ENCODE measurements at places on chromosomes 5 and 9. TPM values are rescaled to one million over a fixed set of nuclear protein-coding genes. Genes with fewer than 3 reads are reported as not detected.

Gene FAXDC2
- not detected for total RNA-seq

Gene CNTLN
- 7.7 TPM for total RNA-seq

Gene GRM6
- total RNA-seq, result not detected

Gene ANKHD1
- total RNA-seq, result 167 TPM

Gene NOXA1
- 0.79 TPM for total RNA-seq

Gene PDCD1LG2
- 0.37 TPM for total RNA-seq

Gene IL33
- 3.3 TPM for total RNA-seq

Gene RICTOR
- total RNA-seq, result 23.3 TPM

Gene PCDHGA3
- 0.85 TPM for total RNA-seq

Gene PPP3R2
- not detected for total RNA-seq

DNA sequence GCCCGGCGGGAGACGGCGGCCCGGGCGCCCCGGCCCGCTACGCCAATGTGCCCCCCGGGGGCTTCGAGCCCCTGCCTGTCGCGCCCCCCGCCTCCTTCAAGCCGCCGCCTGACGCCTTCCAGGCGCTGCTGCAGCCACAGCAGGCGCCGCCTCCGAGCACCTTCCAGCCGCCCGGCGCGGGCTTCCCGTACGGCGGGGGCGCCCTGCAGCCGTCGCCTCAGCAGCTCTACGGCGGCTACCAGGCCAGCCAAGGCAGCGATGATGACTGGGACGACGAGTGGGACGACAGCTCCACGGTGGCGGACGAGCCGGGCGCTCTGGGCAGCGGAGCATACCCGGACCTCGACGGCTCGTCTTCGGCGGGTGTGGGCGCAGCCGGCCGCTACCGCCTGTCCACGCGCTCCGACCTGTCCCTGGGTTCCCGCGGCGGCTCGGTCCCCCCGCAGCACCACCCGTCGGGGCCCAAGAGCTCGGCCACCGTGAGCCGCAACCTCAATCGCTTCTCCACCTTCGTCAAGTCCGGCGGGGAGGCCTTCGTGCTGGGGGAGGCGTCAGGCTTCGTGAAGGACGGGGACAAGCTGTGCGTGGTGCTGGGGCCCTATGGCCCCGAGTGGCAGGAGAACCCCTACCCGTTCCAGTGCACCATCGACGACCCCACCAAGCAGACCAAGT lies 723 bp downstream of the SNX18 start:
- H3K27me3 ChIP-seq, result no peaks in the 10 kb centered on the region
- H3K36me3 ChIP-seq, result peaks cover 47% of the 10 kb centered on the region
- H3K4me1 ChIP-seq, result peaks cover 24% of the 10 kb centered on the region
- peak; percentile 73 for DNase-seq
- H3K27ac ChIP-seq, result peak overlapping the region; percentile 96

DNA sequence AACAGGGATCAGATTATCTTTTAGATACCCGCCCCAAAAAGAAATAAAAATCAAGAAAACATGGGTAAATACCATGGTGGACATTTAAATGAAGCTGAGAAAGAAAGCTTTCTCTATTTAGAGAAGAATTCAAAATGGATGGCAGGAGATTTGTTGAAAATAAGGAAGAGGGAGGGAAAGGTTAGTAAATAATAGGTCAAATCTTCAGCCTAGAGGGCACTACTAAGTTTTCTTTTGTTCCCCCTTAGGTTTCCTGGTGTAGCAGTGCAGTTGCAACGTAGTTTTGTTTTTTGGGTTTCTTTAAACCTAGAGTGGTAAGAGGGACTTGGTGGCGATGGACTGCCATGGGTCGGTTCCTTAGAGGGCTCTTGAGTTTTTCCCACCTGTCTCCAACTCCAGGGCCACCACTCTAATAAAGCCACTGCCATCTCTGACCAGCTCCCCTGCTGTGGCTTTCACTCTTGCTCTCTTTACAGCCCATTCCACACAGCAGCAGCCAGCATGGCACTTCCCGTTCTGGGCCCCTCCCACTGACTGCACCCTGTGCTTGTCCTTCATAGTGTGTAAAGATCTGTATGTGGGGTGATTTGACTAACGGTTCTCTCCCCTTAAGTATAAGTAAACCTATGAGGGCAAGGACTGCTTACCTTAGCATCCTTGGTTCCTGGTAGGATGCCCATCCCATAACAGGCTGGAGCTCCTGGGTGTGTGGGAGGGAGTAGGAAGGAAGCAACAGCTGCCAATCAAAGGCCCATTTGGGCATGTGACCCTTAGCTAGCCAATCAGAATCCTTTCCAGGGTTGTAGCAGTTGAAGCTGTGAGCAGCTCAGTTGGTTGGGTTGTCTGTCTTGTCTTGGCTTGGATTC lies 118.3 kb downstream of the SLC1A3 start:
- H3K4me3 ChIP-seq, result no peak overlapping the region
- H3K27ac ChIP-seq, result no peak overlapping the region
- peaks cover 29% of the 10 kb centered on the region for H3K4me1 ChIP-seq
- no peaks in the 10 kb centered on the region for H3K27me3 ChIP-seq

DNA sequence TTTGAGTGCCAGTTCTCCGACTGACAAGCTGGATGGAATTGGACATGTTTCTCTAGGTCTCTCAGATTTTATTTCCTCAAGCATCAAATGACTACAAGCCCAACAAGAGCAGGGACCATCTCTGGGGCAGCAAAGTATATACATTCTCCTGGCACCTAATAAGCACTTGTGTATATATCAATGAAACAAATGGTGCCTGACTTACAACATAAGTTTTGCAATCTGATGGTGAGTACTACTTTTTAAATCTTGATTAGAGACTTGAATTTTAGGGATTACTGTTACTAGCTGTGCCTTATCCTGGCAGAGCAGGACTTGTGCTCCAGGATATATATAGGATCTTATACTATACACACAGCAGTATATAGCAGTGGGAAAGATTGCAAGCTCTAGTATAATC lies 8.8 kb upstream of the ABLIM3 start:
- no peak for DNase-seq
- no peak overlapping the region for H3K4me3 ChIP-seq
- H3K36me3 ChIP-seq, result no peaks in the 10 kb centered on the region
- H3K4me1 ChIP-seq, result no peaks in the 10 kb centered on the region
- no peak overlapping the region for H3K27ac ChIP-seq

- DNase-seq, result no peak
- no peaks in the 10 kb centered on the region for H3K36me3 ChIP-seq
- H3K4me3 ChIP-seq, result no peak overlapping the region
- no peak overlapping the region for H3K27ac ChIP-seq
- H3K4me1 ChIP-seq, result no peaks in the 10 kb centered on the region
- no peaks in the 10 kb centered on the region for H3K27me3 ChIP-seq
Observed at GRCh38 chr5:51872144-51872543, 488.9 kb downstream of the ISL1 start.

GRCh38 chr5:153745778-153746395 lies 255.4 kb downstream of the GRIA1 start:
- no peak overlapping the region for H3K27ac ChIP-seq
- no peaks in the 10 kb centered on the region for H3K4me1 ChIP-seq
- H3K36me3 ChIP-seq, result no peaks in the 10 kb centered on the region

DNA sequence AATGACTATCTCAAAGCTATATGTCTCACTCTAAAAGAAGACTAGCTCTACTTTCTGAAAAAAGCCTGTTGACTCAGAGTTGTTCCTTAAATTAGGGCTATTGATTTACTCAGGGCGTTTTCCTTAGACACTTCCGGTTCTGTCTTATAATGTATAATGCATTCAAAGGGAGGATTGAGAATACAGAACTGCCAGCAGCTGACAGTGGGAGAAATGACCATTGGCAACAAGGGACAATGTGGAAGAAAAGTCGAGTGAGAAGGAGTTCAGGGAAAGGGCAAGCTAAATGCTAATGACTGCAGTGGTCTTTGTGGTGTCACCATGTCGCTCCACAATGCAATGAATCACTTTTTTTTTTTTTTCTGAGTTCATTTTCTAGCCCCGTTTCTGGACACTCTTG lies 65.7 kb upstream of the ANKH start:
- H3K27me3 ChIP-seq, result no peaks in the 10 kb centered on the region
- no peaks in the 10 kb centered on the region for H3K36me3 ChIP-seq
- no peak overlapping the region for H3K4me3 ChIP-seq
- no peak overlapping the region for H3K27ac ChIP-seq

GRCh38 chr9:123302348-123303214 lies 34.2 kb upstream of the STRBP start:
- H3K4me1 ChIP-seq, result peaks cover 33% of the 10 kb centered on the region
- H3K4me3 ChIP-seq, result no peak overlapping the region
- DNase-seq, result no peak
- no peaks in the 10 kb centered on the region for H3K27me3 ChIP-seq
- no peak overlapping the region for H3K27ac ChIP-seq
- no peaks in the 10 kb centered on the region for H3K36me3 ChIP-seq

- DNase-seq, result no peak
- H3K36me3 ChIP-seq, result no peaks in the 10 kb centered on the region
- no peak overlapping the region for H3K27ac ChIP-seq
- no peak overlapping the region for H3K4me3 ChIP-seq
- no peaks in the 10 kb centered on the region for H3K4me1 ChIP-seq
- no peaks in the 10 kb centered on the region for H3K27me3 ChIP-seq
Observed at GRCh38 chr9:22045423-22045822, 36.3 kb upstream of the CDKN2B start.

- no peaks in the 10 kb centered on the region for H3K27me3 ChIP-seq
- H3K27ac ChIP-seq, result no peak overlapping the region
- H3K4me3 ChIP-seq, result no peak overlapping the region
- H3K4me1 ChIP-seq, result no peaks in the 10 kb centered on the region
Observed at GRCh38 chr9:75105841-75106240, 17.5 kb downstream of the OSTF1 start.

DNA sequence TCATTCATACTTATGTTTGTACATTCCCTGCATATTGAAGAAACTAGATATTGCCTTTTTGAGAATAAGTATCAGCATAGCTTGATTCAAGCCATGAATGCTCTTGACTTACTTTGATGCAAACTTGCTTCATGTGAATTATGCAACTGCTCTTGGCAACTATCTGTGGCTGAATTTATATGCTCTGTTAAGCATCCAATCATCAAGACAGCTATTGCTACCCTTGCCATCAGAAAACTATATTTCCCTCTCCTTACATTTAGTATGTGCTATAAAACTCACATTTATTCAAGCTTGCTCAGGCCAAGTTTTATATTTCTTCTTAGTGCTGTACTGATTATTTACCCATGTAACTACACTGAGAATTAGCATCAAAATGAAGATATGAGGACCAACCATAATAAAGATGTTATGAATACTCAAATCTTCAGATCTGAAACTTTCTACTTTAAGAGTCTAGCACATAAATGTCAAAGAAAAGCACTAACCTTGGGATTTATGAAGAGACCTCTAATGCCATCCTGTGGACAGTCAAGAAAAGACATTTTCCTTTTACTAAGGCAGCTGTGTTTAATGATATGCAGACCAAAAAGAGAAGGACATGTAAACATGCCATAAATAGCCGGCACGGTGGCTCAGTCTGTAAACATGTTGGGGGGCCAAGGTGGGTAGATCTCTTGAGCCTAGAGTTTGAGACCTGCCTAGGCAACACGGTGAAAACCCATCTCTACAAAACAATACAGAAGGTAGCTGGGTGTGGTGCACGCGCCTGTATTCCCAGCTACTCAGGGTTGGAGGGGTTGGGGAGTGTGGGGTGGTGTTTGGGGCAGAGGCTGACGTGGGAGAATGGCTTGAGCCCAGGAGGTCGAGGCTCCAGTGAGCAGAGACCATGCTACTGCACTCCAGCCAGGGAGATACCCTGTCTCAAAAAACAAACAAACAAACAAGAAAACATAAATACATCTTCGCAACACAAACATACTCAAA lies 267.0 kb upstream of the TYRP1 start:
- H3K27ac ChIP-seq, result no peak overlapping the region
- DNase-seq, result peak; percentile 48
- H3K27me3 ChIP-seq, result no peaks in the 10 kb centered on the region
- H3K4me3 ChIP-seq, result no peak overlapping the region
- H3K4me1 ChIP-seq, result no peaks in the 10 kb centered on the region

GRCh38 chr5:177959315-177959714 lies 36.7 kb downstream of the PROP1 start:
- H3K4me1 ChIP-seq, result no peaks in the 10 kb centered on the region
- no peak for DNase-seq
- no peak overlapping the region for H3K4me3 ChIP-seq
- no peak overlapping the region for H3K27ac ChIP-seq
- H3K36me3 ChIP-seq, result no peaks in the 10 kb centered on the region

- H3K4me1 ChIP-seq, result no peaks in the 10 kb centered on the region
- H3K27me3 ChIP-seq, result no peaks in the 10 kb centered on the region
- H3K4me3 ChIP-seq, result no peak overlapping the region
- H3K27ac ChIP-seq, result no peak overlapping the region
- H3K36me3 ChIP-seq, result no peaks in the 10 kb centered on the region
Observed at GRCh38 chr9:90900130-90900529, 98.5 kb downstream of the SYK start.

GRCh38 chr9:120183615-120184014 lies 396.4 kb downstream of the CDK5RAP2 start:
- H3K4me1 ChIP-seq, result no peaks in the 10 kb centered on the region
- no peak overlapping the region for H3K4me3 ChIP-seq
- no peak for DNase-seq
- peaks cover 14% of the 10 kb centered on the region for H3K27me3 ChIP-seq
- H3K36me3 ChIP-seq, result no peaks in the 10 kb centered on the region
- H3K27ac ChIP-seq, result no peak overlapping the region

- H3K4me1 ChIP-seq, result no peaks in the 10 kb centered on the region
- no peaks in the 10 kb centered on the region for H3K36me3 ChIP-seq
- H3K4me3 ChIP-seq, result no peak overlapping the region
- no peak for DNase-seq
- H3K27ac ChIP-seq, result no peak overlapping the region
Observed at GRCh38 chr5:57577432-57578175, 95.0 kb upstream of the ACTBL2 start.

DNA sequence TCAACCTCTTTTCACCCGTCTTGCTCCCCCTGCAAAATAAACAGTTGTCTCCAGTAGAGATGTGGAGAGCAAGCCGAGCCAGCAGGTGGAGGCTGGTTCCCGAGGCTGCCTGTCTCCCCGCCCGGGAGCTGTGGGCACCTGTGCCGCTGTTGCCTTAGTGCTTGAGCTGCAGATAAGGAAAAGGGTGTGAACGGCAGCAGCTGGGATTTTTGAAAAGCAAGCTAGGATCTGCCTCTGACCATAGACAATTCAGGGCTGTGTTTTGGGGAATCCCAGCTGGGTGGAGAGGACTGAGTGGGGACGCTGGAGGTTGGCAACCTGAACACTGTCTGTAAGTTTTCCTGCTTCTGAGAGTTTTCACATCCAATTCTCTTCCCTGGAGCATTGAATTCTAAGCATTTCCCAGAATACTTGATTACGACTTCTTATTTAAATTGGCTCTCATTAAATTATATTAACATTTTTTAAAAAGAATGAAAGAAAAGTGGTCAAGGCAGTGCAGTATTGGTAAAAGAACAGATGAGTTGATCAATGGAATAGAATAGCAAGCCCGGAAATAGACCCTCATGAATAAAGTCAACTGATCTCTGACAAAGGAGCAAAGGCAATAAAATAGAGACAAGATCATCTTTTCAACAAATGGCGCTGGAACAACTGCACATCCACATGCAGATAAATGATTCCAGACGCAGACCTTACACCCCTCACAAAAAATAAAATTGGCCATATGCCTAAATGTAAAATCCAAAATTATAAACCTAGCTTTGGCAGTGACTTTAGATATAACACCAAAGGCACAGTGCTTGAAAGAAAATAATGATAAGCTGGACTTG lies 9.7 kb downstream of the WNK2 start:
- DNase-seq, result no peak
- no peaks in the 10 kb centered on the region for H3K27me3 ChIP-seq
- H3K4me1 ChIP-seq, result no peaks in the 10 kb centered on the region
- no peak overlapping the region for H3K4me3 ChIP-seq
- H3K27ac ChIP-seq, result no peak overlapping the region
